Activated CD4-positive, CD25-positive, alpha-beta regulatory T cell treated with anti-CD3 and anti-CD28 coated beads, Interleukin-2, amount 50 U/mL, for 72 hours (primary cell): ENCODE measurements at places on chromosomes 6 and 20.

- no peak for DNase-seq
Observed at GRCh38 chr20:25352746-25353145, 37.9 kb downstream of the ABHD12 start.

DNA sequence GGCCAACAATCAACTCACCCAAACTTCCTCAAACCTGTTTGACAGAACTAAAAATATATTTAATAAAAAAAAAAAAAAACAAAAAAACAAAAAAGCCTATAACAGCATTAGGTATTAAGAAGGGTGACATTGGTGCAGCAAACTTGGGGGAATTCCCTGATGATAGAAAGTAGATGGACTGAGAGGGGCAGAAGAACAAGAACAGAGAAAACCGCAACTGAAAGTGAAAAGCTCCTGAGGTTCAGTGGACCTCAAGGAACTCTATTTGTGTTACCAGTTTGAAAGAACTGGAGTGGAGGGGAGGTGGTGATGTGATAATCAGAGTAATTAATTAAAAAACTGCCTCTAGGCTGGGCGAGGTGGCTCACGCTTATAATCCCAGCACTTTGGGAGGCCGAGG, 53.8 kb downstream of the MACROD2 start:
- DNase-seq = no peak

DNA sequence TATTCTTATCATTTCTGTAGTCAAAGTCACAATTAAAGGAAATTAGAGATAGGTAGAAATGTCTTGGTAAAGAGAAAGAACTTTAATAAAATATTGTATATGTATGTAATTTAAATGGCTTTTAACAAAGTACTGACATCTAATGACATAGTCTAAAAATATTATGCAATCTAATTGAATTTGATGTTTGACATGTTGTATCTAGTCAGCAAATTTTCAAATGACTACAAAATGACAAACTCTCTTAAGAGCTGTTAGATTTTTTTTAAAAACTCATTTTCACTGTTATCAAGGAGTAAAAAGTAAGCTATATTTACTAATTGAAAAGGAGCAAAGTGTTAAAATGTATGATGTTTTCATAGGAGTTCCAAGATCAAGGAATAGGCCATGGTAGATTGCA, 176.9 kb downstream of the MEI4 start:
- DNase-seq = no peak

GRCh38 chr6:71388856-71389527, 100.4 kb downstream of the OGFRL1 start:
- no peak for DNase-seq

DNA sequence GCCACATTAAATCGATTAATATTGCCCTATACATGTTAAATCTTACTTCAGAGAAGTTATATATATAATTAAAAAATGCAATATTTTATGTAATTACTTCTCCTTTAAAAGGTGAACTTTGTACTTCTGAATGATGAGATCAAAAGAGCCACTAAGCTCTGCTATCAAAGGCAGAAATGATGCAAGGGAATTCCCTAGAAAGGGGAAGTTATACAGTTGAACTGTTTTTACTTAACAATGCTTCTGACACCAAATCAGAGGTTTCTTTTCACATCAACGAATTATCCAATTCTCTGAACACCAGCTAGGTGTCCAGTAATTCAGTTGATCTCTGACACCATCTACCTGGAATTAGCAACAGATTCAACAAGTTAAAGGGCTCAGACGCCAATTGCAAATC, 319.9 kb upstream of the TSHZ2 start:
- DNase-seq = no peak

GRCh38 chr6:36666287-36666686, 12.2 kb upstream of the CDKN1A start:
- DNase-seq = no peak

- no peak for DNase-seq
Observed at GRCh38 chr6:116682334-116682712, 1.3 kb downstream of the KPNA5 start.

GRCh38 chr6:55239099-55239498, 64.8 kb downstream of the HCRTR2 start:
- no peak for DNase-seq

DNA sequence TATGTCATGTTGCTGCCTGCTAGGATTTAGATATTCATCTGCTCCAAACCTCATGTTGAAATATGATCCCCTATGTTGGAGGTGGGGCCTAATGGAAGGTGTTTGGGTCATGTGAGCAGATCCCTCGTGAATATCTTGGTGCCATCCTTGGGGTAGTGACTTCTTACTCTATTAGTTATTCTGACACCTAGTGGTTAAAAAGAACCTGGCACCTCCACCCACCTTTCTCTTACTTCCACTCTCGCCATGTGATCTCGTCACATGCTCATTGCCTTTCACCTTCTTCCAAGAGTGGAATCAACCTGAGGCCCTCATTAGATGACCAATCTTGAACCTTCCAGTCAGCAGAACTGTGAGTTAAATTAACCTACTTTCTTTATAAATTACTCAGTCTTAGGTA, 549.4 kb upstream of the SYNCRIP start:
- no peak for DNase-seq

DNA sequence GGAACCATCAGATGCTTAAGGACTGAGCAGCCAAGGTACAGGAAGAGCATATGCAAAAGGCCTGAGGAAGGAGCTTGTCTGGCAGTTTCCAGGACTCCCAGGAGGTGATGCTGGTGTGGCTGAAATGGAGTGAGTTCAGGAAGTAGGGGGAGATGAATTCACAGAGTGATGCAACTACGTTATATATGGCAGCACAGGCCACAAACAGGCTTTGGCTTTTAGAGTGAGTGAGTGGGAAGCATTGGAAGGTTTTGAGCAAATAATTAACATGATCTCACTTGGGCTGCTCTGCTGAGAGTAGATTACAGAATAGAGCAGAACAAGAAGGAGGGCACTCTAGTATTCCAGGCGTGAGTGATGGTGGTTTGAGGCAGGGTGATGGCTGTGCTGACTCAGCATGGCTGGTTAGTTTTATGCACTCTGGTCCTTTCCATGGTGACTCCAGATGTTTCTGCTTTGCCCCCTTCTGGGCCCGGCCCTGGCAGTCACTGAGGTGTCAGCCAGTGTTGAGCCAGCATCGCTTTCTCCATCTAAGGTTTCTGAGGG, 6.5 kb downstream of the BTN2A2 start:
- DNase-seq = no peak

DNA sequence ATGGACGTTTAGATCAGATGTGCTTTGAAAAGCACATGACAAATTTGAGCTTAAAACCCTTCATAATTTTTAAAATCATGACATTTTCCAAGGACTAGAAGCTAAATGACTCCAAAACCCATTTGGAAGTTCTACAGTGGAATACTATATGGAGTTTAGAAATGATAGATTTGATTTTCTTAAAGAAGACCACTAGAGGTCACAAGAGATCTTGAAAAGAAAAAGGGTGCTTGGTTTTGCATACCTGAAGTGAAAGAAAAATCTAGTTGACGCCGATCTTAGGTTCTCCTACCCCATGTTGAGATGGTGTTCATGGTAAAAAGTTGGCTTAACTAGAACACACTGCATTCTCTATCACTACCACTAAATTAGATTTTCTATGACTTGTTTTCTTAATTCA, 31.5 kb downstream of the CFAP61 start:
- DNase-seq = no peak

DNA sequence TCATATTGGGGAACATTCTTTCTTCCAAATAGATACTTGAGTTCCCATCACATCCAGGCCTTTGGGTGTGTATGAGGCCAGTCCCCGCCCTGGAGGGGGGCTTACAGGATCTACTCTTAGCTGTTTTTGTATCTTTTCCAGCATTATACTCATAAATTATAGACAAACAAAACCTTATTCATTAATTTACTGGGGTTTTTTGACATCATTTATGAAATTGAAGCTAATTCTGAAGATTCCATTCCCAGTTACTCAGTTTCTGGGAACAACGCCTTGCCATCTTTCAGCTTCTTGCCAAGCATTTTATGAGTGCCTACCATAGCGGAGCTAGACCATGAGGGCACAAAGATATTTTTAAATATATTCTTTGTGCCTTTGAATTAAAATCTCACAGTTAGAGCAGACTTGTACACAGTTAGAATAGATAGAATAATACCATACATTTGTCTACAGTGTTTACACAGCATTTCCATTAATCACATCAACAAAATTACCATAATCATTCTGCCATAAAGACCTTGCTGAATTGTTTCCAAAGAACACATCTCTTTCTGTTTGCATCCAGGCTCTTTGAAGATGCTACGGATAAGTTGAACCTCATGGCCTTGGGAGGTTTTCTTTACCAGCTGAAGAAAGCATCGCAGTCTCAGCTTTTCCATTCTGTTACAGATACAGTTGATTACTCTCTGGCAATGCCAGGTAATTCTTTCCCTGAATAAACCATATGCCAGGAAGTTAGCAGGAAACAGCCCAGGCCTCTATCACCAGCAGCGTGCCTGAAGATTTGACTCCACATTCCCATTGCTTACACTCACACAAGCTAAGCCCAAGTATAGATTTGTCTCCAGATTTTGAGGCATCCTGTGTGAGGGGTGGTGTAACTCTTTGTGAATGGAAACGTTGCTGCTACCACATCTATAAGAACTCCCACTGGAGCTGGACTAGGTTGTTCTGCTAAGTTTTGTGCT, 75.4 kb upstream of the PBOV1 start:
- no peak for DNase-seq

DNA sequence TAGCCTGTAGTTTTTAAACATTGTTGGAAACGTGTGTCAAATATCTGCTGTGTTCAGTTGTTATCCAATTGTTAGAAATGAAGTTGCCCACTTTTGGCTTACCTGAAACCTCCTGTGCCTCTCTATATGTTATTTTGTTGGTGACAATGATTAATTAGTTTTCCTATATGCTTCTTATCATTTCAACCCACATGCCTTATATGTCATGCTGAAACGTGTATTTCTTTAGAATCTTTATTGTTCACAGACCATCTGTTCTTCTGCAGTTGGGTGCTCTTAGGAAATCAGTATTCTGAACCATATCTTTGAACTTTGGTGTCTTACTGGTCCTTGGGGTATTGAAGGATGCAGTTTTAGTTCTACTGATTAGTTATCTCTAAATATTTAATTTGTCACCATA, 91.2 kb upstream of the SCGN start:
- no peak for DNase-seq

DNA sequence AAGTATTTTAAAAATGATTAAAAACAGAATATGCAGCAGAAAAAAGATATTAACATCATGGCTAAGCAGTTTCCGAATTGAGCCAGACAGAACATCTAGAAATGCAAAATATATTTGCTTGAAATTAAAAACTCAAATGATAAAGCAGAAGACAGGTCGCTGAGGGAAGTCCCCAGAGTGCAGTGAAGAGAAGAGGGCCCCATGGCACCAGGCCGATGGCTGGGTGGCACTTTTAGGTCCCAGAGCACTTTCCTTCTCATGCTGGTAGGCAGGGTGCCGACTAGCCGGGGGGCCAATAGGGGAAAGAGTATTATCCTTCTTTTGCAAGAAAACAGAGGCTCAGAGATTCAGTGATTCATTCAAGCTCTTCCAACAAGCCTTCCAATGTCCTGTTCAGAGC, 58.9 kb downstream of the MYH7B start:
- DNase-seq = no peak

DNA sequence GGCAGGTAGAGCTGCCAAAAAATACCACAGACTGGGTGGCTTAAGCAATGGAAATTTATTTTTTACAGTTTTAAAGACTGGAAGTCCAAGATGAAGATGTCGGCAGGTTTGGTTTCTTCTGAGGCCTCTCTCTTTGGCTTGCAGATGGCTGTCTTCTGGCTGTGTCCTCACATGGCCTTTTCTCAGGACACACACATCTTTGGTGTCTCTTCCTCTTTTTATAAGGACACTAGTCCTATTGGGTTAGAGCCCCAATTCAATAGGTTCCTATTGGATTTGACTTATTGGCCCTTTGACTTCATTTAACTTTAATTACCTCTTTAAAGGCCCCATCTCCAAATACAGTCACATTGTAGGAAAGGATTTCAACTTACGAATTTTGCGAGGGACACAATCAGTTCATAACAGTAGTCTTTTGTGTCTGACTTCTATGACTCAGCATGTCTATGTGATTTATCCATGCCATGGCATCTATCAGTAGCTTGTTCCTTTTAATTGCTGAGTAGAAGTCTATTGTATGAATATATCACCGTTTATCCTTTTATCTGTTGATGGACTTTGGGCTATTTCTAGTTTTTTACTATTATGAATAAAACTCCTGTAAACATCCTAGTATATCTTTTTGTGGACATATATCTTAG, 11.0 kb upstream of the TCP11 start:
- no peak for DNase-seq

DNA sequence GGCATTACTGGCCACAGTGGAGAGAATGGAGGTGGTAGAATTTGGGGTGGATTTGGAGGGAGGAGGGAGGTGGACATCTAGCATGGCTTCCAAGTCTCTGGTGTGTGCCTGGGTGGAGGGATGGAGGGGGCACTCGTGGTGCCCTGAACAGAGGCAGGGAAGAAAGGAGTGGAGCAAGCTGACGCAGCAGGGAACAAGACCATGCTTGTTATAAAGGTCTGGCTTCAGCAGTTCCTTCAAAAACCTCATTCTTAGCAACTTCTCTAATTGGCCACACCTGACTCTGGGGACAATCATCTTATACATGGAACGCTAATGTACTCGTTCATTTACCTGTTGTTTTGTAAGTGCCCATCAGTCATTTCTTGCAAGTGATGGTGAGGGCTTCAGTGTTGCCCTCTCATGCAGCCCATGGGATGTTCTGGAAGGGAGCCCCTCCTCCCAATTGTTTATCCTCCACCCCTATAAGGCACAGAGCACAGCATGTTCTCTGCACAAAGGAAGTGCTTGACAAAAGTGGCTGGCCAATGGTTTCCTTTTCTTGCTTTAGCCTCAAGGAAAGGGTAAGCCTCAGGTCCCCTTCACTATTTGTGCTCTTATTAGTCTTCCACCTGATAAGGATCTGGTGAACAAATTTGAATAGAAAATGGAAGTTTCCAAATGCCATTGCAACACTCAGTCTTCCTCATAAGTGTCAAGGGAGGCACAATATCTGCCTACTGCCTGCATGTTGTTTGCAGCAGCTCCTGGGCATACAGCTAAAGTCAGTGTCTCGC, 39.3 kb downstream of the GFOD1 start:
- DNase-seq = no peak

- no peak for DNase-seq
Observed at GRCh38 chr6:106763361-106763760, 134.0 kb downstream of the QRSL1 start.

DNA sequence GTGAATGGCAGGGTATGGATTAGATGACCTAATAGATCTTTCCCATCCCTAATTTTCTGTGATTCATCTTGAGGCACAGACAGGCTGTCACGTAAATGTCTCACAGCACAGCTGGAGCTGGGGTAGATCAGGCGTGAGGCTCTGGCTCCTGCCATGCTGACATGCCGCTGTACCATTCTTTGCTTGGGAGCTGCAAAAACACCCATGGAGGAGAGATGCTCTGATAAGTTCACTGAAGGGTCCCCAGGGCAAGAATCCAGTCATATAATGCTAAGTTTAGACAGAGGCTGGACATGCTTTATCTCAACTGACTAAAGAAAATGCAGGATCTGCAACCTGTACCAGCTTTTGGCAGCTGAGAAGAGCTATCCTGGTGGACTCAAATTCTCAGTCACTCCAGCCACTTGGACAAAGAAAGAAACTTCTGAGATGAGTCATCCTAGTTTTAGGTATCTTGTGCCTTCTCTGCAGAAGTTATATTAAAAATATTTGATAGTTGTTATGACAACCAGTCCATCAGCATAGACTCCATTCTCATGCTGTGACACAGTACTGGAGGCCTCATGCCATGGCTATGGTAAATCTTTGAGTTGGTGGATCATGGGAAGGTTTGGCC, 185.1 kb upstream of the RAB32 start:
- no peak for DNase-seq

GRCh38 chr20:1846341-1846740, 48.9 kb upstream of the SIRPA start:
- no peak for DNase-seq

GRCh38 chr6:21447987-21448386, 145.6 kb upstream of the SOX4 start:
- no peak for DNase-seq
